HFFc6 (cell line): ENCODE measurements at places on chromosomes 7 and 10. TPM values are rescaled to one million over a fixed set of nuclear protein-coding genes. Genes with fewer than 3 reads are reported as not detected.

- DNase-seq, result no peak
- H3K4me1 ChIP-seq, result peaks cover 10% of the 10 kb centered on the region; the same call in 1 of the 2 replicates
- H3K27ac ChIP-seq, result no peak overlapping the region
- peaks cover 31% of the 10 kb centered on the region for H3K27me3 ChIP-seq
Measured at GRCh38 chr10:13437026-13437555, 89.0 kb upstream of the SEPHS1 start.

- no peak for DNase-seq
- H3K27me3 ChIP-seq, result peaks cover 4% of the 10 kb centered on the region; the same call in 1 of the 2 replicates
- H3K27ac ChIP-seq, result no peak overlapping the region
Measured at GRCh38 chr10:132691711-132692153, 94.2 kb downstream of the NKX6-2 start.

DNA sequence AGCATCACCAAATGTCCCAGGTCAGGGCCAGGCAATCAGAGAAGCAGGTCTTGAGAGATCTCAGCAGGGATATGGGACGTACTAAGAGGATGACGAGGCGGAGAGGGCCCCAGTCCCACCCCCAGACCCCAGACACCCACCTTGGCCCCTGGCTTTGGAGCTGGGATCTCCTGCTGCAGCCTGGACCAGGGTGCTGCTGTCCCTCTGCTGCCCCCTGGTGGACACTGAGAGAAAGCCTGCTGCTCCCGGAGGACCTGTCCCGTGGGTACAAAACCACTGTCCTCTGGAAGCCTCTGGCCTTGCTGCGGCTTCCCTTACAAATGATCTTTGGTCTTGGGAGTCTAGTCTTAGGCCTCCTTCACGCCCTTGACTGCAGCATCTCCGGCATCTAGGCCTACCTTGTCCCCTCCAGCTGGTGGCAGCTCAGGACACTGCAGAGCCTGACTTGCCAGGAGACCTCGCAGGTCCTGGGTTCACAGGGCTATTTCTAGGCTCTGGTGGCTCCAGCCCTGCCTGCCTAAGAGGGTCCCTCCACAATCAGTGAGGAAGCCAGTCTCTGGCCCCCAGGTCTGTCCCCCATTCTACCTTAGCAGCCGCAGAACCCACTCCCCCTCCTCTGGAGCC, 97.1 kb downstream of the RGS10 start:
- no peak overlapping the region for H3K4me3 ChIP-seq
- peaks cover 6% of the 10 kb centered on the region; the same call in 1 of the 2 replicates for H3K27me3 ChIP-seq
- peaks cover 18% of the 10 kb centered on the region for H3K4me1 ChIP-seq
- H3K27ac ChIP-seq, result no peak overlapping the region
- H3K36me3 ChIP-seq, result no peaks in the 10 kb centered on the region

- H3K27ac ChIP-seq, result no peak overlapping the region
- no peak overlapping the region for H3K4me3 ChIP-seq
- DNase-seq, result no peak
- no peaks in the 10 kb centered on the region; the same call in 1 of the 2 replicates for H3K27me3 ChIP-seq
- H3K4me1 ChIP-seq, result no peaks in the 10 kb centered on the region
- no peaks in the 10 kb centered on the region for H3K36me3 ChIP-seq
Measured at GRCh38 chr7:141976524-141977245, 3.1 kb upstream of the TAS2R38 start.

DNA sequence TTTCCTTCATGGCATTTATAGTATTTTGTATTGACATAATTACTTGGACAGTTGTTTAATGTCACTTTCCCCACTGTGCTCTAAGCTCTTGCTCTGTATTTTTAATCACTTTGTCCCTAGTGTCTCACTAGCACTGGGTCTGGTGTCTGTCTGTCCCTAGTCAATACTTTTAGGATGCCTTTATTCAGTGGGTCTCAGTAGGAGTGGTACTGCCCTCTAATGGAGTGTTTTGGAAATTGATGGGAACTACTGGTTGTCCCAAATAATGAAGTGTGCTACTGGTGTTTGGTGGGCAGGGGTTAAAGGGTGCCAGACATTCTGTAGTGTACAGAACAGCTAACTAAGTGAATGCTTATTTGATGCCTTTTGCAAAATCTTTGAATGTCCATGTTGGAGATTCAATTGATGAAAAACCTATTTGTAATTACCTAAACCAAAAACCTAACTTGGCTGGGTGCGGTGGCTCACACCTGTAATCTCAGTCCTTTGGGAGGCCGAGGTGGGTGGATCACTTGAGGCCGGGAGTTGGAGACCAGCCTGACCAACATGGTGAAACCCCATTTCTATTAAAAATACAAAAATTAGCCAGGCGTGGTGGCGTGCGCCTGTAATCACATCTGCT, 33.3 kb downstream of the CDK14 start:
- no peak overlapping the region for H3K27ac ChIP-seq
- H3K36me3 ChIP-seq, result peaks cover 4% of the 10 kb centered on the region; the same call in 1 of the 2 replicates
- no peaks in the 10 kb centered on the region for H3K27me3 ChIP-seq
- no peak overlapping the region for H3K4me3 ChIP-seq
- DNase-seq, result peak; percentile 60

- no peak overlapping the region for H3K27ac ChIP-seq
- peaks cover 10% of the 10 kb centered on the region for H3K27me3 ChIP-seq
- no peak overlapping the region for H3K4me3 ChIP-seq
- no peaks in the 10 kb centered on the region for H3K36me3 ChIP-seq
- no peak for DNase-seq
Measured at GRCh38 chr10:133096616-133097269, 9.0 kb downstream of the ADGRA1 start.

DNA sequence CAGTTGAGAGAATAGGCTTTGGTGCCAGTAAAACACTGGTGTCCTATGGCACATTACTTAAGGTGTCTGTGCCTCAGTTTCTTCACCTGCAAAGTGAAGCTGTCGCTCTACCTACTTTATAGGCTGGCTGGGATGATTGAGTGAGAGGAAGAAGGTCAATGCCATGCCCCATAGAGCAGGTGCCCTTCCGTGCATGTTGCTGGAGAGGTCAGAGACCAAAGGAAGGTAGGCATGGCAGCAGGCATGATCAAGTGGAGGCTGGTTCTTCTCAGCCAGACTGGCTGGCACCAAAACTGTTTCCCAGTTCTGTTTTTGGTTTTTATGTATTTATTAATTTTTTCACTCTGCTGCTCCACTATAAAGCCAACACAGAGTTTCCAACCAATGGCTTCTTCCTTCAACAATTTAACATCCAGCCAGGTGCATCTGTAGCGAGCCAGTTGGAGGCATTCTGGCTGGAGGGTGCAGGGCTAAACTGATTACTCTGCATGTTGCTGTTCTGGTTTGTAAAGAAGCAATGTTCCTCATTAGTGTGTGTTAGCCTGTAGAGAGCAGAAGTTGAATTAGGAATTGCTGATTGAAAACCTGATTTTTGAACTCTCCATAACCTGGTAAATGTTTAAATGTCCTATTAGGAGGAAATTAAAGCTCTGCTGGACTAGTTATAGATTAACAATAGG, 144.3 kb upstream of the TNS3 start:
- H3K4me3 ChIP-seq, result no peak overlapping the region
- no peak for DNase-seq
- no peaks in the 10 kb centered on the region for H3K36me3 ChIP-seq
- H3K27ac ChIP-seq, result no peak overlapping the region
- peaks cover 3% of the 10 kb centered on the region; the same call in 1 of the 2 replicates for H3K27me3 ChIP-seq

GRCh38 chr10:34281661-34282582, 533.2 kb downstream of the PARD3 start:
- no peak overlapping the region; the same call in 1 of the 2 replicates for H3K27ac ChIP-seq
- no peaks in the 10 kb centered on the region for H3K36me3 ChIP-seq
- H3K4me3 ChIP-seq, result no peak overlapping the region
- DNase-seq, result no peak
- H3K27me3 ChIP-seq, result no peaks in the 10 kb centered on the region

- DNase-seq, result peak; percentile 65
- H3K27ac ChIP-seq, result no peak overlapping the region
- no peaks in the 10 kb centered on the region; the same call in 1 of the 2 replicates for H3K27me3 ChIP-seq
- H3K4me1 ChIP-seq, result peaks cover 65% of the 10 kb centered on the region
- no peaks in the 10 kb centered on the region for H3K36me3 ChIP-seq
Measured at GRCh38 chr7:129644634-129645230, 33.2 kb downstream of the NRF1 start.

STOX1 gene
- not detected in 3 replicates for total RNA-seq

SP4 gene
- total RNA-seq, result 3.0 to 4.0 TPM (median 3.5 TPM) in 3 replicates

LIPK gene
- total RNA-seq, result not detected in 3 replicates

ADD3 gene
- total RNA-seq, result 49.4 to 57.4 TPM (median 49.5 TPM) in 3 replicates

CCM2 gene
- 49.5 and 53.4 TPM in 2 replicates for total RNA-seq

GATA3 gene
- 0.14 to 0.16 TPM (median 0.16 TPM) in 3 replicates for total RNA-seq

CAMK2B gene
- not detected in 3 replicates for total RNA-seq

ATP6V0A4 gene
- 0.57 to 1.1 TPM (median 0.67 TPM) in 3 replicates for total RNA-seq
